ENCODE measurements at places on chromosomes 11 and 22.

- no peak for DNase-seq
These were observed 65.0 kb upstream of the HMGXB4 start for GRCh38 chr22:35192129-35192918.

GRCh38 chr11:25094085-25094802, 597.4 kb downstream of the LUZP2 start:
- no peak for DNase-seq

GRCh38 chr11:8257003-8257664, 6.5 kb downstream of the LMO1 start:
- peak; percentile 83 for DNase-seq

- DNase-seq: no peak
These were observed 6.3 kb upstream of the RAB39A start for GRCh38 chr11:107921997-107922396.

- no peak for DNase-seq
These were observed 36.8 kb downstream of the NEU3 start for GRCh38 chr11:75025561-75025960.

DNA sequence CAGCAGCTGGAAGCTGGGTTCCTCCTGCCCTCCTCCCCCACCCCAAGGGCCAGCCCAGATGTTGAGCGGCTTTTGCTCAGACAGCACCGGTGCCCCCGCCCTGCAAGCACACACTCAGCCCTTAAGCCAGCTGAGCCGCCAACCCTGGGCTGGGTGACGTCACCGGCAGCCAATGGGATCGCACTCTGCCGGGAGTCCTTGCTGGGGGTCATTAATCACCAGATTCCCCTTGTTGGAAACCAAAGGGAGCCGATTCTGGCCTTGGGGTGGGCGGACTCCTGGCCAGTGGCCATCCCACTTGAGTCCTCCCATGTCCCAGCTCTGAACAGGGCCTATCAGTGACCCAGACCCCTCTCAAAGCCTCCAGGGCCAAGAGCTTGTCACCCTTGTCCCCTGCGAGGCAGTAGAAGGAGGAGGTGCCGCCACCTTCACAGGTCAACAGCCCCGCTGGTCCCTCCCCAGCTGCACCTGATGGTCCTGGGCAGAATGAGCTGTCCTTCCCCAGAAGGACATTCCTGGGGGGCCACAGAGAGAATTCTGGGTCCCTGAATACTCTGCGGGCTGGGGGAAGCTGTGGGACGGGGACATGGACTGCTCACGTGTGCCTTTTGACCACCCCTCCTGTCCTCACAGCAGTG, 7.4 kb downstream of the DUSP8 start:
- DNase-seq: peak; percentile 21

DNA sequence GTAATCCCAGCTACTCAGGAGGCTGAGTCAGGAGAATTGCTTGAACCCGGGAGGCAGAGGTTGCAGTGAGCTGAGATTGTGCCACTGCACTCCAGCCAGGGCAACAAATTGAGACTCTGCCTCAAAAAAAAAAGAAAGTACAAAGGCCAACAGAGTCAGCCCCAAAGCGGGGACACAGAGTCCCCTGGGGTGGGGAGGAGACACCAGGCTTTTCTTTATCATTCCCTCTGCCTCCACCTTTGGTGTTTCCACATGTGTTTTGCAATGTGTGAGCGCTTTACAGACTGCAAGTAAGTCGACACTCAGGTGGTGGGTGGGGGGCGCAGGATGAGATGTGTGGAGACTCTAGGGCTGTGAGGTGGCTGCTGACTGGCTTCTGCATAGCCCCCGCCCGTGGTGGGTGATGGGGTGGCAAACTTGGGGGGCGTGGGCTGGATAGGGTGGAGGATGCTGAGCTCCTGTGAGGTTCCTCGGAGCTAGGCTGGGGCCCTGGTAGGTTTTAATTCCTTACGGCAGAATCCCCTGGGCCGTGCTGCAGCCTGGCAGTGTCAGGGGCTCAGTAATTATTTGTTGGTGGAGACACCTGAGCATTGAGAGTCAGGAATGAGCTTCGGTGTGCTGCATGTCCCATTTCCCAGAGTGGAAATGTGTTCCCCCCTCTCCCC, 177.2 kb downstream of the CTTN start:
- DNase-seq: no peak

DNA sequence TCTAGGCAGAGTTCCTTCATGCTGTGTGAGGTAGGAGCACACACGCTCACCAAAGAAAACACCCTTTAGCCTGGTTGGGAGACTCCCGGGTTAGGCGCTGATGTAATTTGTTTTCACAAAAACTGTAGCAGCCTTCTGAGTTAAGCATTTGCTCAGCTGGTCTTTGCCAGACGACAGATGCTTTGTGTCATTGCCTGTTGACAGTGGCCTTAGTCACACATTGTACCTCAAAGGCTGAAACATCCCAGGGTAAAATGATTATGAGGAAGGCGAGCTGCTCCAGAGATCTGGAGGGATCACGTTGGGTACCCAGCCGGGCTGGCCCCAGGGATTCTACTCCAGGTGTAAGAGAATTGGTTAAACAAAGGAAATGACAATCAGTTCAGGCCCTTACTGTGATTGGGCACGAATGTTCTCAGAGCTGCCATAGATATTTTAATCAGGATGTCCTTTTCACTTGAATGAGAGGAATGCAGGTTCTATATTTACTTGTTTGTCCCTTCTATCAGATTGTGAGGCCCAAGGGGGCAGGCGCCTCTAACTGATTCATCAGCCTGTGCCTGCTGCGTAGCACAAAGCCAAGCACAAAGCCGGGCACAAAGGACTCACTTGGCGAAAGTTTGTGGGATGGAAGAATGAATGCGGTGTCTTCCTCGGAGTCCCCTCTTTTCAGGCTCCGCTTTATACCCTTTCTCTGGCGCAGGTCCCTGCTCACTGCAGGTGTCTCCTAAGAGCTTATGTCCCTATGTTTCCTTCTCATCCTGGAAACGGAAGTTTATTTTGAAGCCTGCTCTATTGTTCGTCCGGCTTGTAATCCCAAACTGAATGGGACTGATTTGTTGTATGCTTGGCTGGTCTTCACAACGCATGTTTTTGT, 47.1 kb downstream of the ADM start:
- DNase-seq: no peak

- DNase-seq: no peak
These were observed 29.5 kb upstream of the ZBED5 start for GRCh38 chr11:10887307-10887706.

DNA sequence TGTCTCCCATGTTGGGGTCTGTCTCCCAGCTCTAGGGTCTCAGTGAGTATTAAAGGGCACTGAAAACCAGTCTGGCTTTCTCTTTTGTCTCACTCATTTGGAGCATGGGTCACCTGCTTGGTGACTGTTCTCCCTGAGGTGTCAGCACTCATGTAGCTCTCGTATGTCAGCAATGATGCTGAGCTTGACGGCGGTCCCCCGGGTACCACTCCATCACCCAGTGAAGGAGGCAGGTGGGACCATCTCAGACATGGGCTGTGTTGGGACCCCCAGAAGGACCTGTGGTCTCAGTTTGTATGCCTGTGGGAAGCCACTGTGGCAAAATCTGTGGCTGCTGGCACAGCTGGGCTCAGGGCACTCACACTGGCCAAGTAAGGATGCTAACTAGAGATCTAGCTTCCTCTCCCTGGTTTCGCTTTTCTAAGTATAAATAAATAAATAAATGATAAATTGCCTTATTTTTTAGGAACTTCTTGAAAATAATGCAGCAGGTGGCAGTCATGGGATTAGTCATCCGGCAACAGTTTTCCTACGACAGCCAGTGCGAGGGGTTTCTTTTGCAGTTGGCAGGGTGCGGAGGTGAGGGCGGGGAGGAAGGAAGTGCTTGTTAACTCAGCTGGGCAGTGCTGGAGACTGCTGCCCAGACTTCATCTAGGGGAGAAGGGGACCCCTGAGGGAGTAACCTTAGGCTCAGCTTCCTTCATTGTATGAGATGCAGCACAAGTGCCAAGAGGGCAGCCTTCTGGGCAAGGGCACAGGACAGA, 48.8 kb downstream of the OSBP2 start:
- no peak for DNase-seq

DNA sequence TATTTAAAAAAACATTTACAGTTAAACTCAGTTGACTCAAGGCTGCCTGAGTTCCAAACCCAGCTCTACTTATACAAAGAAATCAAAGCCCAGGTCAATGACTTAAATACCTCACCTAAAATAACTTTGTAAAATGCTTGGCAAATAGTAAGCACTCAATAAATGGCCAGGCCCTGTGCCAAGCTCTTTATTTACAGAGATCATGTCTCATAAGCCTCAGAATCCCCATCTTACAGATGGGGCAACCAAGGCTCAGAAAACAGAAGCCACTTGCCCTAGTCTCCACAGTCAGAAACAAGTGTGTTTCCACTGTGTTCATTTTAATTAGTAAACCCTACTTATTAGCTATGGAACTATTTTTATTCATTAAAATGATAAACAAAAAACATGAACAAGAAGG, 30.5 kb upstream of the TTC28 start:
- no peak for DNase-seq

- DNase-seq: no peak
These were observed 53.3 kb upstream of the OR4C15 start for GRCh38 chr11:55501014-55501413.

DNA sequence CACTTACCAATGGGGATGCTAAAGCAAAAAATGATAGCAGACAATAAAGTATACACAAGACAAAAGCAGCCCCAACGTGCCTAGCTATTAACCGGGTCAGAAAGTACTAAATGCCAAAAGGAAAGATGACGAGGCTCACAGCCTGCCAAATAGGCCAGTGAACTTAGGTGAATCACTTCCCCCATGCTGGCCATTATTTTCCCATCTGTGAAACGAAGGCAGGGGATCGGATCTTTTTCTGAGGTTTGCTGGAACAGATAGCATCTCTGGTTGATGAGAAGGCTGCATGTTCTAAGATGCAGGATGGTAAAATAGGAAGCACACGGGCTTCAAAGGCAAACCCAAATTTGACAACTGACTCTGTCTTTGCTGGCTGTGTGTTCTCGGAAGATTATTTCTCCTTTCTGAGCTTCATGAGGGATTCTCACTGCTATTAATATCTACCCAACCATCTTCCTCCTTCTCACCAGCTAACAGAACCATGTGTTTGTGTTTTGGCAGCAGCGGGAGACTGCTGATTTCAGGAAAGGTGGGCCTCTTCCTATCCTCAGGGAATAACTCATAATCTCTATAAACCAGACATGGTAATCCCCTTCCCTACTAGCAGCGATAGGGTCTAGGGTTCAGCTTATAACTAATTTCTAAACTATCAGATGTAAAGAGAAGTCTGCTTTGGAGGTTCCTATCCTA, 390.7 kb downstream of the LARGE1 start:
- DNase-seq: no peak

DNA sequence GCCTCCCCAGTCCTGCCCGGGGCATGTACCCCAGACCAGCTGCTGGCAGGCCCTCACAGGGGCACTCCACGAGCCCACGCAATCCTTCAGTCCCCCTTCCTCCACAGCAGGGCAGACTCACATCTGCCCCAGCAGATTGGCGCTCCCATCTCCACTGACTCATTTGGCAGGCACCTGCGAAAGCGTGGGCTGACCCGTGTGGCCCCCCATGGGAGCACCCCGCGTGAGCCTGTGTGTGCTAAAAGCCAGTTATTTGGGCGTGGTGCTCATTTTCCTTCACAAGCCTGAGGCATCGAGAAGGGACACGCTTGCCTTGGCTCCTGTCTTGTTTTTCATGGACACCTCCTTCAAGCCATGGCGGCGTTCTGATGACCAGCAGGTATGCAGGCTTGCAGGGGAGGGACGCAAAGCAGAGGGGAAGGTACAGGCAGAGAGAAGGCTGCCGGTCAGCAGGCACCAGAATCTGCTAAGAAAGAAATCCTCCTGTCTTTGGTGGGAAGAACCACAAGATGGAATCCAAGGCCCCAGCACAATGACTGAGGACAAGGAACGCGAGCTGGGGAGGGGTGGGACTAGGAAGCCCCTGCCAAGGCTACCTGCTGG, 8.6 kb downstream of the NECTIN1 start:
- DNase-seq: no peak

- DNase-seq: no peak
These were observed 205.0 kb upstream of the E2F8 start for GRCh38 chr11:19445771-19446170.

DNA sequence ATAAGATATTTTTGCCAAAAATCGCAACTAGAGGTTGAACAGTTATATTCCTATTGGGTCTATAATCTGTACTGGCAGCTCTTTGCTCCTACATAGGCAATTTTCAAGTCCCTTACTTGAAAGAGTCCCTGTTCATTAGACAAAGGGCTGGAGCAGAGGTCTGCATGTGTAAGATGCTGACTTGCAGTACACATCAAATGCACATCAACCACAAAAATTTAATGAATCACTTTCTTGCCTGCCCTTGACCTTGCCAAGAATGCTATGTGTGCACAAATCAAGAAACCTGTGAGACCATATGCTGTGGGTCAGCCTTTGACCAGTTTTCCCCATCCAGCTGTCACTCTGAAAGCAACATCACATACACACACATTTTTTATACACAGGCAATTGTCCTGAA, 661.5 kb downstream of the LRRC4C start:
- DNase-seq: no peak

DNA sequence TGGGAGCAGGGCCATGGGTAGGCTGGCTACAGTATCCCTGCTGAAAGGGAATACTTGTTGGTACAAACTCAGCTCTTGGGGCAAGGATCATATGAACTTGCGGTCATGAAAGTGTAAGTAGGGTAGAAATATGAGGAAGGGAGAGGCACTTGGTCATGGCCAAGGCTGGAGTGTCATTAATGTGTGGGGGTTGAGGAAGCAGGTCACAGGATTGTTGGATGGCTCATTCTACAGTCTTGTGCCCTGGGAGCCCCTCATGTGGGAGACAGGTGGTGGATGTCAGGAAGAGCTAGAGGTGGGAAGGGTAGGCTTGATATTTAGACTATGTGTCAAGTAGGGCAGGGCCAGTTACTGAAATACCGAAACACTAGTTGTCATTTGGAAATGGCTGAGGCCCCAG, 95.5 kb downstream of the RRM1 start:
- DNase-seq: no peak

GRCh38 chr11:45543808-45544422, 121.5 kb downstream of the CHST1 start:
- no peak for DNase-seq

GRCh38 chr22:18994056-18994455, 58.0 kb upstream of the PRODH start:
- no peak for DNase-seq

DNA sequence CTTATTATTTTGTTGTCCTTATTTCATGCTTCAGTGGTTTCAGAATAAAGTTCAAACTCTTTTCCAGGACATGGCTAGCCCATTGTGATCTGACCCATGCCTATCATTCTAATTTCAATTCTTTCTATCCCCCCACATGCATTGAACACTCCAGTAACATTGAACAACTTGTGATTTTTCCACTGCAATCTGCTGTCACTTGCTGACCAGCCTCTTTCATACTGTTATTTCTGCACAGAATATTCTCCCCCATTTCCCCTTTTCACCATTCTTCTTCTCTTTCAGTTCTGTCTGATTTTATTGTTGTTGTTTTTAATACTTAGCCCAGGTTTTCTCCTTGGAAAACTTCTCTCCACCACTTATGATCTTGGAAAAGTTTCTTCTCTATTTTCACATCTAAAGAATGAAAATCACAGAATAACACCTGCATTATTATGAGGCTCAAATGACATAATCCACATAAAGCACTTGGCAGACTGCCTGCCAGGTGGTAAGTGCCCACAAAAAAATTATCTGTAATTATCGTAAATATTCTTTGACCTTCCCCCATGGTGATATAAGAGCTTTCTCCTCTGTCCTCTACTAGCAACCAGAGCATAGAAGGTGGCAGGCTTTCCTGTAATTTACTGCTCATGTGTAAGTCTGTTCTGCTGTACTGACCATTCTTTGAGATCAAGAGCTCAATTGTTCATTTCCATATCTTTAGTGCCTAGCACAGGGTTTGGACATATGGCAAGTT, 51.9 kb upstream of the EED start:
- no peak for DNase-seq

- DNase-seq: no peak
These were observed 21.0 kb upstream of the TOLLIP start for GRCh38 chr11:1330473-1330872.

Measured in NCI-H446 treated with DMSO at 0.1 percent for 48 hours (cell line).